CD4-positive, CD25-positive, alpha-beta regulatory T cell (primary cell): ENCODE measurements at places on chromosomes 13 and 19. TPM values are rescaled to one million over a fixed set of nuclear protein-coding genes. Genes with fewer than 3 reads are reported as not detected.

DNA sequence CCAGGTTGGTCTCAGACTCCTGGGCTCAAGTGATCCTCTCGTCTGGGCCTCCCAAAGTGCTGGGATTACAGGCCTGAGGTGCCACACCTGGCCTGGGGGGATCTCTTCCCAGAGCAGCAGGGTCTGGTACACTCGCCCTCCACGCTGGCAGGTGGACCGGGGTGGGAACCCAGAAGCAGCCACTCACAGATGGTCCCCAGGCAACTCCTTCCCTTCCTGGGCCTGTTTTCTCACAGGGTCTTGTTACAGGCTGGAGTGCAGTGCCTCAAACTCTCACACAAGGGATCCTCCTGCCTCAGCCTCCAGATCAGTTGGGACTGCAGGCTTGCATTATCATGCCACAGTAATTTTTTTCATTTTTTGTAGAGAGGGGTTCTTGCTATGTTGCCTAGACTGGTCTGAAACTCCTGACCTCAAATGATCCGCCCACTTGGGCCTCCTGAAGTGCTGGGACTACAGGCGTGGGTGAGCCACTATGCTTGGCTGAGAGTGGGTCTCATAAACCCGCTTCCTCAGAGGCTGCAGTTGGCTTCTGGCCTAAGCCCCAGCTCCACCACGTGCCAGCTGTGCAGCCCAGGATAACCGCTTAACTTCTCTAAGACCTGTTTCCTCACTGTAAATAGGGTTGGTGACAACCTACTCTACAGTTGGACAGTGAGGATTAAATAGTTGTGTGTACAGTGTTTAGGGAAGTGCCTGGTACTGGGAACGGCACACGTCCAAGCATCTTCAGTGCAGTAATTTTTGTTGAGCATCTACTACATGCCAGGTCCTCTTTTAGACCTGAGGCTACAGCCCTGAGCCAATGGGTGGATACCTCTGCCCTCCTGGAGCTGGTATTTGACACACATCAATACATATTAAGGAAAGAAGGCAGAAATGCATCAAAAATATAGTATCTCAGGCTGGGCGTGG, 871 bp upstream of the CCER2 start:
- DNase-seq, result no peak

- DNase-seq, result no peak
Observed at GRCh38 chr13:36891752-36892151, 28.3 kb downstream of the SMAD9 start.

- no peak for DNase-seq
Observed at GRCh38 chr13:48739386-48739964, 85.7 kb downstream of the CYSLTR2 start.

The ZNF723 gene
- not detected for polyA plus RNA-seq

The RRAS gene
- polyA plus RNA-seq, result 22.1 TPM

The ICAM4 gene
- 0.38 TPM for polyA plus RNA-seq

The ANGPTL8 gene
- polyA plus RNA-seq, result not detected

The CGB1 gene
- polyA plus RNA-seq, result not detected
